Glutamatergic neuron (in vitro differentiated cells): ENCODE measurements at places on chromosomes 1 and 21.

GRCh38 chr1:38051079-38051543 lies 4.5 kb upstream of the POU3F1 start:
- DNase-seq, result no peak

GRCh38 chr1:154492115-154492514 lies 9.9 kb upstream of the TDRD10 start:
- no peak for DNase-seq

- DNase-seq, result no peak
Measured at GRCh38 chr1:21304488-21304887, 14.2 kb upstream of the ECE1 start.

- no peak for DNase-seq
Measured at GRCh38 chr1:10778640-10779039, 17.8 kb downstream of the CASZ1 start.

- DNase-seq, result no peak
Measured at GRCh38 chr1:107617921-107618320, 347.1 kb downstream of the VAV3 start.

- peak; percentile 54 for DNase-seq
Measured at GRCh38 chr21:33403128-33403785, at the start of gene IFNGR2. IFNGR2 (plus strand) TSS chr21:33403413; CDS start chr21:33403544, 131 bp downstream.

DNA sequence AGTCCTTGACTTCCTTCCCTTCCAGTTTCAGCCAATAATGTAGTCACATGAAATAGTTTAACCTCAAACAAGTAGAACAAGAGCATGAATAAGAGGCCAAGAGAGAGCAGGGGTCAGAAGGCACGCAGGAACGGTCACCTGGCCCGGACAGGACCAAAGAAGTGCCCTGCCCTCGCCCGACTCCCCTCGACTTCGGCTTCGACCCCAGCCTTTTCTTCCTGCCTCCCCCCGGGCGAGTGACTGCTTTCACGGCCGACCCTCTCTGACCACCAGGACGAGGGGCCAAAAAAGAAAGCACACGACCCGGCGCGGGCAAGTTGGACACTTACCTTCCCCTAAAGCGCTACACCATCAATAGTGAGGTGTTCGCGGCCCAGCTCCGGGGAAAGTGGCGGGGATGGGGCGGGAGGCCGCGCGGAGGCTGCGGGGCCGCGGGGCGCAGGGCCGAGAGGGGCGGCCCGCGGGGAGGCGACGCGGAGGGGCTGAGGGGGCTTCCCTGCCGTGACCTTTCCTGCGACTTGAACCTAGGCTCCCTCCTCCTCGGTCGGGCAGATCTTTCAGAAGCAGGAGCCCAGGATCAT lies 519 bp downstream of the RERE start:
- DNase-seq, result peak; percentile 38

DNA sequence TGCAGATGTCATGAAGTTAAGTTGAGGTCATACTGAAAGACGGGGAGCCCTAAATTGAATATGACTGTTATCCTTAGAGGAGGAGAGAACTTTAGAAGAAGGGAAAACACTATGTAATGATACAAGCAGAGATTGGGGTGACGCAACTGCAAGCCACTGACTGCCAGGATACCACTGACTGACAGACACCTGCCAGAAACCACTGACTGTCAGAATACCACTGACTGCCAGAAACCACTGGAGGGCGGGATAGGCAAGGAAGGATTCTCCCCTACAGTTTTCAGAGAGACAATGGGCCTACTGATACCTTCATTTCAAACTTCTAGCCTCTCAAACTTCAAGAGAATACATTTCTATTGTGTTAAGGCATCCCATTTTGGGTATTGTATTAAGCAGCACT lies 388.7 kb downstream of the USH2A start:
- DNase-seq, result peak; percentile 33

DNA sequence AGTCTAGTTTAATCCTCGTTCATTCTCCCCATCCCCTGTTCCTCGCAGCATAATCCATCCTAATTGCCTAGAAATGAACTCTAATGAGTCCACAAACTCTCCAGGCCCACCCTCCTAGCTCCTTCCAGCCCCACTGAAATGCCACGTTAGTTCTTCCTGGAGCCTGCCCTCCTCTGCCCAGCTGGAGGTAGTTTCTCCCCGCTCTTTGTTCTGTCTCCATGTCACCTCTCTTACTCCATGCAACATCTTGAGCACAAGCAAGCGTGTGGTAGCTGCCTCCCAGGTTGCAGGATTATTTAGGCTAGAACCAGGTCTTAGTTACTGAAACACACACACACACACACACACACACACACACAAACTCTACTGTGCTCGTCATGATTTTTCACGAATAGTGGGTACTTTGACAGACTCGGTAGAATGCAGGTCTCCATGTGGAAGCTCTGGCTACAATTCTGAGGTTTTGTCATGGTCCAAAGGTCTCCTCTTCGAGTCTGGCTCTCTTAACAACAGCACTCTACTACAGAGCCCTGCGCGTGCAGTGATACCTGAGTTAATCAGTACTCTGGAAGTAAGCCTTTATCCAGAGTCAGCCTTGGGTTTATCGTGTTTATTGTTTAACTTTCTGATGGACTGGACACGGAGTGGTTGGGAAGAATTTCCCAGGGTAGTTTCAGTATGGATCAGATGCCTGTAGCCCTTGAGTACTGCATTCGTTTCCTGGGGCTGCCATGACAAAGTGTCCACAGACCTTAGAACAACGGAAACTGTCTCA lies 27.5 kb downstream of the HUNK start:
- DNase-seq, result no peak

DNA sequence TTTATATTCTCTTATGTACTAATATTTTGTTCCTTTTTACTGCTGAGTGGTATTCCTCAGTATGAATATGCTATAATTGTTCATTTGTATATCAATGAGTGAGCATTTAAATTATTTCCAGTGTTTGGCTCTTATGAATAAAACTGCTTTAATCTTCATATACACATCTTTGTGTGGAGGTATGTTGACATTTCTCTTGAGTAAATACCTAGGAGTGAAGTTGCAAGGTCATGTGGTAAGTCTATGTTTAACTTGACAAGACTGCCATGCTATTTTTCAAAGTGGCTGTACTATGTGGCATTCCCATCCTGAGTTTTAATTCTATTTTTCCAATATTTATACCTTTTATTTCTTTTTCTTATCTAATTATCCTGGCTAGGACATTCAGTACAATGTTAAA lies 124.2 kb downstream of the ADSS2 start:
- DNase-seq, result no peak

DNA sequence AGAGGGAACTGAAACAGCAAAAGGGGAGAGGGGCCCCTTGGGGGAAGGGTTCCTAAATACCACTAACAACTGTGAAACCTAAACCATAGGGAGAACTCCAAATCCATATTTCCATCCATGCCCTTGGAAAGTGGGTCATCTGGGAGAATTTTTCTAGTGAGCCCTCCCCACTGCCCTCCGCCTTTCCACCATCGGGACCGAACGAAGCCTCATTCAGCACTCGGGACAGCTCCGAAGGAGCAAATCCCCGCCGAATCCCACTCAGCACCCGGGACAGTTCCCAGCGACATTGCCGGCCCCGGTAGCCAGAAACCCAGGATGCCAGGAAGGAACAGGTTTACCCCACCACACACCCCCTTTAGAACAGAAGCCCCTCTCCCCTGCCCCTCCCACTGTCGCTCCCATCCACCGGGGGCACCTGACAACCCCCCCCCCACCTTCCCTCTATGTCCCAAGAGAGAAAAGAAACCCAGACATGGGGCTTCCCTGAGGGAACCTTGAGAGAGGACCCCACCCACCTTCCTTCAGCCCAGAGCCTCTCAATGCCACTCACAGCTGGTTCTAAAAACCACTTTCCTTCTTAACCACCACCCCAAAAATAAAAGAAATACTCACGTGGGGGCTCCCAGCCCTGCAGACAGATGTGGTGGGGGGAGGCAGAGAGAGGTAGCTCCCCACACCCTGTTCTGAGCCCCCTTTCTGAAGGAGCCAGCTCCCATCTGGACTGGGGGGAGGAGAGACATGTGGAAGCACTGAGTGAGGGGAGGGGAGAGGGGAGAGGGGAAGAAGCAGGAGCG lies 4.5 kb downstream of the DLGAP3 start:
- no peak for DNase-seq

- DNase-seq, result peak; percentile 41
Measured at GRCh38 chr21:32520875-32521735, 64.2 kb downstream of the TCP10L start.

GRCh38 chr1:170252851-170253579 lies 107.3 kb downstream of the NTMT2 start:
- DNase-seq, result no peak

GRCh38 chr1:44485229-44485933 lies 80.3 kb downstream of the RNF220 start:
- DNase-seq, result no peak

DNA sequence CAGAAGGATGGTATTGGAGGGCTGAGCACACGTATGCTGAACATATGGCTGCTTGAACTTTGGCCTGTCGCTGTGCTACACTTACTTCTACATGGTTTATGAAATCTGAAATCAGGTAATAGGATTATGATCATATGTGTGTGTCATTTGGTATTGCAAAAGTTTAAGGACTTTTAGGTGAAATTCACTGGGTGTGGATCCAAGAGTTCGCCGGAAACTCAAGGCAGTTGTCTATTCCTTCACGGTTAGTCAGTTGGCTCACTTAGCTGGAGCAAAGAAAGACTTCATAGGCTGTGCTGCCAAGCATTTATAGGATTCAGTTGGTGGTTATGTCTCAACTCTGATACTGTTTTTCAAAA lies 927 bp downstream of the UAP1 start:
- no peak for DNase-seq

DNA sequence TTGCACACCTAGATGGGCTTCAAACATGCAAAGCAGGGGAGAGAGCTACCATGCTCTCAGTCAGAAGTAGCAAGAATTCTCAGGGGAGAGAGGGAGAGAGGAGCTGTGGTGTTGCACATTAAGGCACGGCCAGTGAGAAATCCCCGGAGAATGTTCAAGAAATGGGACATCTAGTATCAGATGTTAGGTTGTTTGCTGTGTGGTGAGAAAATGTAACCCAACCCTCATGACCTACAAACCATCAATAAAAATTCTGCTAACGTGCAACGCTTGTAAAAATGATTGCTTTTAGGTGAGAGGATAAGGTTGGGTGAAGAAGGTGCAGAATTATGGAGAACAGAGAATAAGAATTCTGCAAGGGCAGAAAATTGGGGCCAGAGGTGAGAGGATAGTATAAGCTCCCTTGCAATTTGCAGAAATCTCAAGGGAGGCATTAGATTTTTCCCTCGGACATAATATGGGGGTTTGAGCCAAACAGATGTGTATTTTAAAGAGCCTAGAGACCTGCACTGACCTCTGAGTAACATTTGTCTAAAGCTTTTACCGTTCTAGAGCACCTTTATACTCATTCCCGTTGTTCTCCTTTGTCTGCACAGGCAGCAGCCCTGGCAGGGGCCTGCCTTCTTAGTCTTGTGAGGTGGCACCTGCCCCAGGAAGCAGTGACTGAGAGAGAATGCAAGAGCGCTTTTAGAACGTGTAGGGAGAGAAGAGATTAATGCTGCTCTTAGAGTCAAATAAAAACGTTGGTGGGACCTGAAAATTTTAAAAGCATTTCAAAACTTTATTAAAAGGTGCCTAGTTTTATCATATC lies 25.4 kb upstream of the KIAA0040 start:
- no peak for DNase-seq

- DNase-seq, result no peak
Measured at GRCh38 chr1:230431527-230431926, 5.4 kb upstream of the PGBD5 start.

- DNase-seq, result no peak
Measured at GRCh38 chr1:43961692-43962091, 8.1 kb upstream of the DPH2 start.

DNA sequence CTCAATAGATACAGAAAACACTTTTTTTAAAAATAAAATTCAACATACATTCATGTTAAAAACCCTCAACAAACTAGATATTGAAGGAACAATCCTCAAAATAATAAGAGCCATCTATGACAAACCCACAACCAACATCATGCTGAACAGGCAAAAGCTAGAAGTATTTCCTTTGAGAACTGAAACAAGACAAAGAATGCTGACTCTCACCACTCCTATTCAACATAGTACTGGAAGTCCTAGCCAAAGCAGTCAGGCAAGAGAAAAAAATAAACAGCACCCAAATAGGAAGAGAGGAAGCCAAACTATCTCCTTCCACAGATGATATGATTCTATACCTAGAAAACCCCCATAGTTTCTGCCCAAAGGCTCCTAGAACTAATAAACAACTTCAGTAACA lies 46.2 kb upstream of the IVNS1ABP start:
- no peak for DNase-seq

DNA sequence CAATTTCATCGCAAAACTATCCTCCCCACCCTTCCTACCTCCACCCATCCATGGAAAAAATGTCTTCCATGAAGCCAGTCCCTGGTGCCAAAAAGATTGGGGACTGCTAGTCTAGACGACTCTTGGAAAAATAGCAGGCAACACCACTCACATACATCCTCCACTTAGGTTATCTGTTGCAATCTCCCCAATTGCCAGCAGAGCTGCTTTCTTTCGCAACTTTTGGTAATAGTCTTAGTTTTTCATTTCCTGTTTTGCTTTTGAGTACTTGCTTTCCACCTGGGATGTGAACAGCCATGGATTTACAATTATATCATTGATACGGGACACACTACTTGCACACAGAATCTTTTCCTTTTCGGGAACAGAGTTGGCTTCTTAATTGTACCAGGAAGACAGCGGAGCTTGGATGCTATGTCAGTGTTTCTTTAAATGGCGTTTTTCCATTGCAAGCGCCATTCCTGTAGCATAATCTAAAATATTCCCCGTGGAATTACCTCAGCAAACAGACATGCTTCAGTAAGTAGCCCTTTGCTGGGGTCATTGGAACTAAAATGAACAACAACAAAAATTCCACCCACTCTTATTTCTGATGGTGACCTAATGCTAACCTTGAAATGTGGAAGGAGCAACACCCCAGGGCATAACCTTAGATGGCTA lies 183.3 kb upstream of the ADGRL2 start:
- DNase-seq, result no peak

DNA sequence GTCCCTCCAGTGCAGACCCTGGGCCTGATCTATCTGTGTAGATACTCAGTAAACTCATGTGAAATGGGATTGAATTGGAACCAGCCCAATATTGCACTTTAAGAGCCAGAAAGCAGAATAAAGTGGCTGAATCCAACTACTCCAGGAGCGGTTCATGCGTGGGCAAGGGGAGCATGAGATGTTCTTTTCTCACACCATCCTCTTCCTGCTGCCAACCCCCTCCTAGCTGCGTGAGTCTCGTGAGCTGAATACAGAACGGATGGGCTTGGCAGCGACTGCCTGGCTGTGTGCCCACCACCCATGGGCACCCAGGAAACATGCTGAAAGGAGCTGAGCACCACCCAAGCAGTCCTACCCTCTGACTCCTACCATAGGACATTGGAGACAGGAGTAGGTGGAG lies 128.3 kb downstream of the ELAVL4 start:
- no peak for DNase-seq
